ENCODE measurements at places on chromosomes 11 and 22.
A peak's percentile ranks its signal among the peaks of the same experiment; 100 is the strongest.

GRCh38 chr11:13294771-13295579, 17.4 kb downstream of the BMAL1 start:
- no peak for DNase-seq

- no peak for DNase-seq
These were observed 276.2 kb downstream of the METTL15 start for GRCh38 chr11:28384418-28384817.

GRCh38 chr11:73292525-73292894, 15.6 kb upstream of the ARHGEF17 start:
- no peak for DNase-seq

GRCh38 chr22:38461057-38461413, 6.0 kb upstream of the KCNJ4 start:
- no peak for DNase-seq

- DNase-seq = no peak
These were observed 15.3 kb downstream of the SULT4A1 start for GRCh38 chr22:43846966-43847365.

GRCh38 chr22:25791556-25791955, 49.6 kb downstream of the MYO18B start:
- no peak for DNase-seq

GRCh38 chr11:32385998-32386397, 49.3 kb downstream of the WT1 start:
- DNase-seq = peak; percentile 18

DNA sequence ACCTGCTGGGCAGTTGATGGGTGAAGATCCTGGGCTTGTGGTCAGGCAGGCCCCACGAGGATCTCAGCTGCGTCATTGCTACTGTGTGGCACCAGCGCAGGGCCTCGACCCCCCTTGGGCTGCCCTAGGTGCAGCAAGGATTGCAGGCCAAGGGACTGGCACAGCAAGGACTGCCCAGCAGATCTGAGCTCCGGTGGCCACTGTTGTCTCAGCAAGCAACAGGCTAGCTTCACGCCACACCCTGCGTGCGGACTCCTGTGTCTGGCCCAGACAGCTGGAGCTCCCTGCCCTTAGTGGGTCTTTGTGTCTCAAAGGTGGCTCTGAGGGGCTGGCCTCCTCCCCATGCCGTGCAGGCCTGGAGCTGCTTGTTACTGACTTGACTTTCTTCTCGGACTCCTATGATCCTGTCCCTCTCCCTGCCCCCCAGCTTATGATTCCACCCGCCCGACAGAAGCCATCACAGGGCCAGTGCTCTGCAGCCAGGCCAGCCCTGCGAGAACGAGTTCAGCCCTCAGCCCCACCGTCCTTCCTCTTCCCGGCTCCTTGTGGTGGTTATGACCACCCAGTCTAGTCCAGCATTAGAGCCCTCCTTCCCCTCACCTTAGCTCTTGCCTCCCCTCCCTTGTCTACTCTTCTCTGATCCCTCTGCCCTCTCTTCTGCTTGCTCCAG, 295.6 kb downstream of the TBC1D22A start:
- DNase-seq = no peak

DNA sequence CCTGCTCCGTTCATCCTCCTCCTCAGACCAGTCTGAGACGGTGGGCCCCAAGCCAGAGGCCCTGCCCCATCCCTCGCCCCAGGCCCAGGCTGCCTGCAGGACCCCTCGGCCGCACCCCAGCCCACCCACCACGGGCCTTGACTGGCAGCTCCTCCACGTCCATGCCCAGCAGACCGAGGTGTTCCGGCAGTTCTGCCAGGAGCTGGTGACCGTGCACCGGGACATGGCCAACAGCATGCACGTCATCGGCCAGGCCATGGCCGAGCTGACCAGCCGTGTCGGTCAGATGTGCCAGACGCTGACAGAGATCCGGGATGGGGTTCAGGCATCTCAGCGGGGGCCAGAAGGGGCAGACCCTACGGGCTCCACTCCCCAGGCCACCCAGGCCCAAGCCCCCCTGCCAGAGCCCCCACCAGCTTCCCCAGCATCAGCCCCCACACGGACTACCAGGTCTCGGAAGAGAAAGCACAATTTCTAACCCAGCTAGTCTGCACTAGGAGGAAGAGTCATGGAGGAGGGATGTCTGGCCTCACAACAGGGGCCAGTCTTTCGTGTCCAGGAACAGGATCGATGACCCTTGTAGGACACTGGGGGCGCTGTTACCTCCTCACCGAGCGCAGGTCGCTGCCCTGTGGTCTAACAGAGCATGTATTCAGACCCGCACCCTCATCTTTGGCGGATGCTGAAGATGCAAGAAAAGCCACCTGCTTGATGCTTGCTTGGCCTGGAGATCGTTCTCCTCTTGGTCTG, 66.3 kb downstream of the PRDM11 start:
- DNase-seq = no peak

- no peak for DNase-seq
These were observed 801 bp upstream of the TXNRD2 start for GRCh38 chr22:19942157-19943081.

DNA sequence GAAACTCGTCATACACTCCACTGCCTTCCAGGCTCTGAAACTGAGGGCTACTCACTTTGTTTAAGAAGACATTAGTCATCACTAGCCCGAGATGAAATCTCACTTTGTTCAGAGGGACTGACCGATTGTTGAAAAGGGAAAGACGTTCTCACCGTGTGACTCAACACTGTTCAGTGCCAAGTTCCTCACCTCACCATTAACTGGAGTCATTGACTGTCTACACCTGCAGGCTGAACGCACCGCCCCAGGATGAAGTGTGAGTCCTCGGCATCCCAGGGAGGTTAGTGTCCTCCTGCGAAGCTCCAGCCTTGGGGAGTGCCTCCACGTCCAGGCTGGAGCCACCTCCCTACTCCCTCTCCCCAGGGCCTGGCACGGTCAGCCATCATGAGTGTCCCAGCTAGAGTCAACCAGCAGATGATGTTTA, 30.4 kb downstream of the FADD start:
- no peak for DNase-seq
